CD4-positive, alpha-beta T cell treated with Interleukin-21 for 1 hour (primary cell): ENCODE measurements at places on chromosomes 13 and 19.

DNA sequence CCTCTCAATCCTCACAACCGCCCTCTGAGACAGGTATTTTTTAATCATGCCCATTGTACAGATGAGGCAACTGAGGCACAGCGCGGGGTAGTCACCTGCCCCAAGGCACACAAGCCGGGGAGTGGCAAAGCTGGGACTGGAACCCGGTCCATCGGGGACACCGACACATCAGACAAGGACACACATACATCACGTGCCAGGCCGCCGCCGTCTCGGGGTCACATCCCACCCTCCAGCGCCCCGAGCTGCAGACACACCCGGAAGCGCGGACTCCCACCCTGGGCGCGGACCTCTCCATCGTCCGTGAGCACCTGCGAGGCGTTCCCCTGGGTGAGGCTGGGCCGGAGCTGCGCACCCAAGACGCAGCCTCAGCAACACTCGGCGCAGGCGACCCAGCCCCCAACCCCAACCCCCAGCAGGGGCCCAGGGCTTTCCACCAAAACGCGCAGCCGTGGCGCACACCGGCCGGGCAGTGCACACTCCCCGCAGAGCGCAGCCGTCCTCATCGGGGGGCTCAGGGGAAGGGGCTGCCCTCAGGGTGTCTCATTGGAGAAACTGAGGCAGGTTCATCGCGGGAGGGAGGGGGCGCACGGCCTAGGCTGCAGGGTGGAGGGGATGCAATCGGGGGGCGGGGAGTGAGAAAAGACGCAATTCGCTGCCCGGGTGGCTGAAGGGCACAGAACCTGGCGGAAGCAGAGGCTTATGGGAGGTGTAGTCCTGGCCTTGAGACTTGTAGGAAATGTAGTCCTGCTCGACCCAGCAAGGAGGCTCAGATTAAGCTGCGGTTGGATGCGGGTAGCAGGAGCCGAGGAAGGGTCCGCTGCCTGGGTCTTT lies 1.9 kb upstream of the LMTK3 start:
- DNase-seq, result peak; percentile 83

DNA sequence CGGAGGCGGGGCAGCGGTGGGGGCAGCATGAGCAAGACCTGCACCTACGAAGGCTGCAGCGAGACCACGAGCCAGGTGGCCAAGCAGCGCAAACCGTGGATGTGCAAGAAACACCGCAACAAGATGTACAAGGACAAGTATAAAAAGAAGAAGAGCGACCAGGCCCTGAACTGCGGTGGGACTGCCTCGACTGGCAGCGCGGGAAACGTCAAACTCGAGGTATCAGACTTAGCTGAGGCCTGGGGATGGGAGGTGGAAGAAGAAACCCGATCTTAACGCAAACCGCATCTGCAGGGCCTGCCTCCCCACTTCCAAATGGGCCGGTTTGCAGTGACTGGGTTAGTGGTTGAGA lies 693 bp downstream of the RFXAP start:
- DNase-seq, result peak; percentile 26

DNA sequence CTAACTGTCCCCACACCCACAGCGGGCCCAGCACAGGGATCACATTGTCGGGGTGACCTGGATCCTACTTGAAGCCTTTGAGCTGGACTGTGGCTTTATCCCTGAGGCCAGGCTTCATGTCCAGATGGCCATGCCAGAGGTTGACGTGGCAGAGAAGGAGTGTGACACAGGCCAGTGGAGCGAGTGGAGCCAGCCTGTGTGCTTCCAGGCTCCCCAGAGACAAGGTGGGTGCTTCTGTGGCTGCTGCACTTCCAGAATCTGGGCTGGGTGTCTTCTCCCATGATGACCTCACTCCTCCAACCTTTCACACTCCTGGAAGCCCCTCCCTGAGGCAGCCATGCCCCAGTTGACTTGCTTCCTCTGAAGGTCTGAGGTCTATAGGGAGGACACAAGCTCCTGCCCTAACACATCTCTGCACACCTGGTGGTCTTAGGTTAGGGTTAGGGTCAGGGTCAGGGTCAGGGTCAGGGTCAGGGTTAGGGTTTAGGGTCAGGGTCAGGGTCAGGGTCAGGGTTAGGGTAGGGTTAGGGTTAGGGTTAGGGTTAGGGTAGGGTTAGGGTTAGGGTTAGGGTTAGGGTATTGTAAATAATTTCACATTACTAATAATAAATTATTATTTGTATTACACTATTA lies 13.1 kb upstream of the MZF1 start:
- no peak for DNase-seq

GRCh38 chr13:48194379-48194754 lies 38.6 kb upstream of the ITM2B start:
- peak; percentile 12 for DNase-seq

GRCh38 chr19:35090506-35091214 lies 25.0 kb upstream of the FXYD3 start:
- DNase-seq, result peak; percentile 54
